ENCODE measurements at places on chromosomes 3 and 15.

DNA sequence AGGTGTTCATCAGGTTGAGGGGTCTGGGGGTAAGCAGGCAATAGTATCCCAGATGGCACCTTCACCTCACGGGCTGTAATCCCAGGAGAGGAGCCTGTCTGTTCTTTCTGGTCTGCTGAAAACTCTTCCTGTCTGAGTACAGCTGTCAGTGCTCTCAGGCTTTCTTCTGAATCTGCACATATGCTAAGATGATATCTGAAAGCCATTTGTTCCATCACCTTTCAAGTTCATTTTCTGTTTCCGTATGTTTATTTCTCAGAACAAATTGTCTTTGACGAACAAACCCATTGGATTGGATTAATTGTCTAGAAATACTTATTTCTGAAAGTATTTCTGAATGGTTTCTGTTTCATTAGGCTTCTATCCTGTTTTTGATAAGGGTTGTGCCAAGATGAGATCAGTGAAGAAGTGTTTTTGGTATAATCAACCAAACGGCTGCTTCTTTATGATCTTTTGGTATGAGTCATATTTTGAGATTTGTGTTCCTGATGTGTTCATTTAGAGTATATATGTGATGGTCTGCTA is 13.3 kb downstream of the ZNF592 start:
- no peak for DNase-seq

DNA sequence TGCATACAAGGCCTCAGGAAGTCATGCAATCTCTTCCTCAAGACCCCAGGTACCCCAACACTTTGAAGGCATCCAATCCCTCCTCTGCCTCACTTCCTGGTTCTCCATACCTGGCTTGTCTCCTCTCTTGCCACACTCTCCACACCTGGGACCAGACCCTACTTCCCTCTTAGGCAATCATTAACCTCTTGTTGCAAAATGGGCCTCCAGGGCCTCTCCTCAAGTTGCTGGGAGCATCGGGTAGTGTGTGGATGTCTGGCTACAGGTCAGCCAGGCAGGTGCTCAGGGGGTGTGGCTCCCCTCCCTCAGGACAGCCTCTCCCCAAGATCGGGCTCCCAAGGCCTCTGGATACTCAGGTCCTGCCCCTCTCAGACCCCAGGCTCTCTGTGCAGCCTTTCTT is 8.6 kb downstream of the PLA2G4E start:
- no peak for DNase-seq

DNA sequence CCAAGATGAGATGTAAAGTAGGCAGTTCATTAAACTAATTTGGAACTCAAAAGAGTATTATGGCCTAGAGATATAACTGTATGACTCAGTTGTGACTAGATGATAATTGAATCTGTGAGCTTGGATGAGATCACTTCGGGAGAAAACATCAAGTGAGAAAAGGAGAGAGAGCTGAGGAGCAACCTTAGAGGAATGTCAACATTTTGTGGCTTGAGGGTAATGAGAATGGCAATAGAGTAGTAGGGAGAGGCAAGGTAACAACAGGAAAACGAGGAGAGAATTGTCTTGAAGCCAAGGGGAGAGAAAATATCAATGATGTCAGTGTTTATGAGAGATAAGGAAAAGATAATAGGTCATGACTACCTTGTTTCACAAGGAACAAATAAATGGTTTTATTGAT is 580.2 kb downstream of the NLGN1 start:
- DNase-seq = peak; percentile 14

DNA sequence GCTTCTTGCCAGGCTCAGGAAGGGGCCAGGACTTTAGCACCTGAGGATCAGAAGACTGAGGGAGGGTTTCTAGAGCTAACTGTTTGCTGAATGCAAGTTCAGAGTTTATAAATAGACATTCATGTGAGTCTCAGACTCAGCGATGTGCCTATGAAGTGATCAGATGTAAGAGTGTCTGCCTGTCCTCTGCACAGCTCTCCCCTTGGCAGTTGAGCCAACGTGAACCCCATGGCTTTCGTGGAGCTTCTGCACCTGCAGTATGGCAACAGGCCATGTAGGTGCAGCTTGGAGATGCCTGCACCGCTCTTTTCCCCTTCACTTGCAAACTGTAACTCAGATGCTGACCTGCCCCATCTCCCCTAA is 141.9 kb downstream of the CHDH start:
- DNase-seq = no peak

- no peak for DNase-seq
These were observed 8.9 kb downstream of the OXTR start for GRCh38 chr3:8760506-8760905.

DNA sequence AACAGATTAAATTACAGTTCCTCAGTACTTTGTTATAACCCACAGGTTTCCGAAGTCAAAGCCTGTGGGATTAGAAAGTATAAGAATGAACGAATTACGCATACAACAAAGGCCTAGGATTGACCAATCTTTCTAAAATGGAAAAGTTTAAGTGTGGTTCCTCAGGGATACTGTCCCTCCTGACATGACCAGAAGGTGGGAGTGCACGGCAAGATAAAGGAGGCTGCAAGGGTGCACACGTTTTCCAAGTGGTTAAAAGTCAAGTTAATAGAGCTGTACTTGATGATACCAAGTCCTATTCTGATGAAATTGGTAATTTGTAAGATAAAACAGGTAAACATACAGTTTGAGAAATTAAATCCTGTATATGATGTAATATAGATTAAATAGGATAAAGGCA is 96.2 kb downstream of the ALDH1A2 start:
- peak; percentile 11 for DNase-seq

DNA sequence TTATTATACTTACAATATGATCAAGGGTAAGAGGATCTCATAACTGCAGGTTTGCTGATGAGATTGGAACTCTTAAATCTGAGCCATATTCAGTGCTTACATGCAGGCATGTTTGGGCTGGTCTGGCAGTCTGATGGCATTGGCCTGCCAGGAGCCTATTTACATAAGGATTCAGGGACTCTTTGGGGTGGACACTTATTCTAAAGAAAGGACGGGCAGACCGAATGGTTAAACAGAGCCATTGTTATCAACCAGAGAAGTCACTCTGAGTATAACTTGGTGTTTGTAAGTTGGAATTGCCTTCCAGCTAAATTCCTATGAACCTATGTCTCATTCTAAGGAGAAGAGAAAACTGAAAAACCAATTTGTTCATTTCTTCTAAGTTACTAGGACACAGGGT is 932.8 kb downstream of the IGSF11 start:
- no peak for DNase-seq

DNA sequence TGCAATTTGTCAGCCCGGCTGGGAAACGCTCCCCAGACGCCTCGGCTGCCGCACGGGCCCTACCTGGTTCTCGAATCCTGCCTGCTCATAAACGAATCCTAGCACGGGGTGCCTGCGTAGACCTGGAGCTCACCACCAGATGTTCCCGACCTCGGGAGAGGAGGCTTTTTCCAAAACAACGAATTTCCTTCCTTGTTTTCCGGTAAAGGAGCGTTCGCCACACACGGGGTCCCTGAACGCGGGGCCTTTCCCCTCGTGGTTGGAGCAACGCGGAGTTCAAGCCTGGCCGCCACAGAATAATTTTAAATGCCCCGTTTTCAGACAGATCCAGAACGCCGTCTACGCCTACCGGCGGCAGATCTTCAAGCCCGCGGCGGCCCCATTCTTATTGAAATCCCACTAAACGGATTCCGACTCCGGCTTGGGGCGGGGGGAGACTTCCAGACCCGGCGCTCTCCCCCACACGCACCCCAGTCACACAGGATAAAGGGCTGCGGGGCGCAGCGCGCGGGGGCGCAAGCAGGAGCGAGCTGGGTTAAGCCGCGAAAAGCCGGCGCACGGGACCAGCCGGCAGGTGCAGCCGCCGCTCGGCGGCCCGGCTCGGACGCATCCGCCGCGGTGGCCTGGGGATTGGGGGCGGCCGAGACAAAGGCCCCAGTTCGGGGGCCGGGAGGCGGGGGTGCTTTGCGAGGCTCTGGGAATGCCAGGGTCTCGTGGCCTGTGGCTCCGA is 895 bp downstream of the GATA2 start:
- DNase-seq = no peak

GRCh38 chr3:170473358-170473757 is 54.7 kb downstream of the CLDN11 start:
- DNase-seq = no peak

DNA sequence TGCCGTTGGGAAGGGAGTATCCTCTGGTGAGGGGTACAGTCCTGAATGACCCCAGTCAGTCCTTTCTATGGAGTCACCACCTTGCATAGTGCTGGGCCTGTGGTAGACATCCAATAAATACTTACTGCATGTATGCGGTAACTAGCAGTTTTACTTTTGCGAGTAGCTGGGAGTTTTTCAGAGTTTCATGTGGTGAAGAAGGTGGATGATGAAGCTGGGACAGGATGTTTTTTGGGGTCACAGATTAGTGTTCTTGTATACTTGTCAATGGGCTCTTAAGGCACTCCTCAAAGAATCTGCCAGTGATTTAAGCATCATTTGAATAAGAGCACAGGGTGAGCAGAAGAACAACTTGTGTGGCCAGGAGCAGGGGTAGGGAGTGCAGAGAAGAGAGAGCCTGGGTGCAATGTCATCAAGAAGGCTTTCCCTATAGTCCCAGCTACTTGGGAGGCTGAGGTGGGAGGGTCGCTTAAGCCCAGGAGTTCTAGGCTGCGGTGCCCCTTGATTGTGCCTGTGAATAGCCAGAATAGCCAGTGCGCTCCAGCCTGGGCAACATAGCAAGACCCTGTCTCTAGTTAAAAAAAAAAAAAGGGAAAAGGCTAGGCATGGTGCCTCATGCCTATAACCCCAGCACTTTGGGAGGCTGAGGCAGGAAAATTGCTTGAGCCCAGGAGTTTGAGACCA is 22.1 kb downstream of the PPCDC start:
- DNase-seq = no peak

- DNase-seq = no peak
These were observed 37.9 kb downstream of the UQCC5 start for GRCh38 chr3:52574056-52574965.

DNA sequence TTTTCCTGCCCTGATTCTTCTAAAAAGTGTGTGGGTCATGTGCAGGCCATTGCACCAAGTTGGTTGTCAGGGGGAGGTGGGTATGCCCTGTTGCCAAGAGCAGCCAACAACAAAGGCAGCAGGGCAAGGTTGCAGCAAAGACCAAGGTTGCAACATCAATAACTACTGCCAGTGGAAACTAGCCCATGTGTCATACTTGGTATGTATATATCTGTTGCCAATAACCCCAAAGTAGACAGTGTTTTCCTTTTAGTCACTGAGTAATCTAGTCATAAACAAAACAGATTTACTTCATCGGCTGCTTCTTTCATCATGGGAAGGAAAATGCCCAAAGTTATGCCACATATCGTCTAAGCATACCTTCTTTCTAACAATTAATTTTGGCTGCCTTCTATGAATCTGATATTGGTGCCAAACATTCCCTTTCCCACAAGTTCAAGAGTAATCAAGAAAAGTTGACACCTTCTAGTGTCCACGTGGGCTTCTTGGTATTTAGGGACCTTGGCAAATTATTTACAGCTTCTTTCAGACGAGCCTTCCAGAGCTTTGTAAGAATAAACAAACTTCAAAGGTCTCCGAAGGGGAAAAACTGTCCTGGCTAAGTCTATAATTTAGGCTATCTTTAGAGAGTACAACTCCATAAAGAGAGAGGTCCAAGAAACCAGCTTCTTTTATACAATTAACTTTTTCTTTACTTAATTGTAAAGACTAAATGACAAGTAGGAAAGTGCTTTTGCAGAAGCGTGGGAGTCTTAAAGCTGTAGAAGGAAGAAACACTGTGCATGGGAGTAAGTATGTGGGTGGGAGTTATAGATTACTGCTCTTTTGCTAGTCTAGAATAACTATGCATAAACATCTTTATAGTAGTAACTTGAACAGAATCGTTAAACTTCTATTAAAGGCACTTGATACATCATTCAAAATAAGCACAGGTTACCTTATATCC is 10.0 kb upstream of the MBNL1 start:
- DNase-seq = peak; percentile 98

DNA sequence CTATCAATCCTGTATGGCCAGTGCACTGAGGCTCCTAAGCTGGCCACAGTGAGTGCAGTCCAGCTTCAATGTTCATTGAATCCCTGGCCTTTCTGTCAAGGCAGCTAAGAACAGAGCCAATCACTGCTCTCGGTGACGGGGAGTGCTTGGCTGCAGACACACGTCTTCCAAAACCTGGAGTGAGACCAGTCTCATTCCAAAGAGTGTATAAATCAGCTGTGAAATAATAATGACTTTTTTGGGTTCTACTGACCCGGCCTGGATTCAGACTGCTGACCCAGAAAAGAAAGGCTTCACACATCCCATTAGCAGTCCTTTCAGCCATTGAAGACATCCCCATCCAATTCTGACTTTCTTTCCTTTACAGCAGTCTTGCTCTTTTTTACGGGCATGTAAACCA is 665.5 kb downstream of the GBE1 start:
- DNase-seq = no peak

DNA sequence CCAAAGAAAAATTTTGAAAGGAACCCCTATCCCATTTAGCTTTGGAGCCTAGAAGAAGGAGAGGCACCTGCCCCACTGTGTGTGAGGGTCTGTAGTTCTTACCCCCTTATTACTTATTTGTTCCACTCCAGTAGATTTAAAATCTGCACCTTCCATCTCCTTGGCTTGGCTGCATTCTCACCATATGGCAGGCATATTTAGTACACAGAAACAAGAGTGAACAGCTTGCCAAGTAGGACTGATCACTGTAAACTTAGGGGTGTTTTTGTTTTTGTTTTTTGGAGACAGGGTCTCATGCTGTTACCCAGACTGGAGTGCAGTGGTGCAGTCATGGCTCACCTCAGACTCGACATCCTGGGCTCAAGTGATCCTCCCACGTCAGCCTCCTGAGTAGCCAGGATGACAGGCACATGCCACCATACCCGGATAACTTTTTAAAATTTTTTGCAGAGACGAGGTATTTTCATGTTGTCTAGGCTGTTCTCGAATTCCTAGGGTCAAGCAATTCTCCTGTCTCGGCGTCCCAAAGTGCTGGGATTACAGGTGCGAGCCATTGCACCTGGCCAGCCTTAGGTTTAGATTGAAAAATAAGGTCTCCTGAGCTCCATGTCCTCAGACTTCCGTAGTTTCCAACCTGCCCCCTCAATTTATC is 14.1 kb upstream of the ANXA2 start:
- DNase-seq = no peak

- no peak for DNase-seq
These were observed 65.1 kb downstream of the PTPRG start for GRCh38 chr3:61626484-61626883.

GRCh38 chr3:83496462-83496861 is 1462.3 kb upstream of the CADM2 start:
- no peak for DNase-seq

DNA sequence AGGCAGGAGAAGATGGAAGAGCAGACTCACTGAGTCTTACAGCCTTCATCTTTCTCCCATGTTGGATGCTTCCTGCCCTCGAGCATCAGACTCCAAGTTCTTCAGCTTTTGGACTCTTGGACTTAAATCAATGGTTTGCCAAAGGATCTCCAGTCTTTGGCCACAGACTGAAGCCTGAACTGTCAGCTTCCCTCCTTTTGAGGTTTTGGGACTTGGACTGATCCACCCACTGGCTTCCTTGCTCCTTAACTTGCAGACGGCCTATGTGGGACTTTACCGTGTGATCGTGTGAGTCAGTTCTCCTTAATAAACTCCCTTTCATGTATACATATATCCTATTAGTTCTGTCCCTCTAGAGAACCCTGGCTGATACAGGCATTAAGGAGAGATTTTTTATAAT is 62.4 kb upstream of the TNIK start:
- DNase-seq = no peak

Data from HCEC 1CT (cell line).